ENCODE measurements at places on chromosomes 16 and 17.

DNA sequence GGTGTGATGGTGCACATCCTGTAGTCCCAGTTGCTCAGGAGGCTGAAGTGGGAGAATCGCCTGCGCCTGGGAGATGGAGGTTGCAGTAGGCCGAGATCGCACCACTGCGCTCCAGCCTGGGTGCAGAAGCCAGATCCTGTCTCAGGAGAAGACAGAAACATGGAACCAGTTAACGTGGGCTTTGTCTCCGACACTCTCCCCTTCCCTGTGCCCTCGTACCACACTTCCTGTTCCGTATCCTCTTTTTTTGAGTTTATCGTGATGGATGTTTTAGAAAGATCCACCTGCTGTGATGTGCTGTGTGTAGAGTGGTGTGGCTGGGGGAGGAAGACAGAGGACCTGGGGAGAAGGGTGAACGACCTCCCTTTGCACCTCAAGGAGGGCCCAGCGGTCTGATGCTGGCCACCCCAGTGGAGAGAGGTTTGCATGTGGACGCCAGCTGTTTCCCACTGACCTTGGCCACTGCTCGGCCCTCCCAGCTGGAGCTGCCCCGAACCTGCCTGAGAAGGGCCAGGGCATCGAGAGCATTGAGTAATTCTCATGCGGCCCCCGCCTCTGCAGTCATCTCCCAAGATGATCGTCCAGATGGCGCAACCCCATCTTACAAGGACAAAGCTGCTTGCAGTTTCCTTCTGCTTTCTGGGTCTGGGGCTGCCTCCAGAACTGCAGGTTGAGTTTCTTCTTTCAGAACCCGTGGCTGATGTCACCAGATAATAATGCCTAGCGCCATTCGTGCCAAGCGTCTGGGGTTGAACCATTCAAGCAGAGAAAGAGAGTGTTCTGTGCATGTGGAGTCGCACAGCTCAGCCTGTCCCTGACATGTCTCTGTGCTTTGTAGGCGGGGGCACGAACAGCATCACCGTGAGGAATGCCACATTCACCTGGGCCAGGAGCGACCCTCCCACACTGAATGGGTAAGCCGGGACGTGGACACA lies 126.3 kb downstream of the ABCC1 start:
- no peak for DNase-seq

- no peak for DNase-seq
Measured at GRCh38 chr16:11610580-11610979, 23.9 kb upstream of the LITAF start.

GRCh38 chr16:10923650-10924214 lies 18.5 kb downstream of the DEXI start:
- DNase-seq, result no peak

GRCh38 chr17:19374136-19374535 lies 4.2 kb upstream of the MAPK7 start:
- no peak for DNase-seq

GRCh38 chr16:89345642-89346150 lies 128.2 kb downstream of the ZNF778 start:
- no peak for DNase-seq

DNA sequence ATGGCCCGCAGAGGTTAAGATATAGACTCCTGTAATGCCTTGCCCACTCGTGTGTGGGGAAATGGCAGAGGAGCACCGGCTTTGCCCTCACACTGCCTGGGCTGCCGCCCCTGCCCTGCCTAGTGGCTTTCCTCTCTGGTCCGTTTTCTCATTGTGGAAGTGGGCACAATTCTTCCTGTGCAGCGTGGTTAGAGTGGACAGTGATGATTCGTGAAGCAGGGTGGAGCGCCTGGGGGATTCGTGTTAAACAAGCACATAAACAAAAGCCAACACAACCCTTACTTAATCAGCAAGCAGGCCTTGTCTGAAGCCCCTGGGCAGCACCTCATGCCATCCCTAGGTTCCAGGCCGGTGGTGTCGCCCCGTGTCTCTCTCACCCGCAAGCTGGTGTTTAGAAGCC lies 269.7 kb downstream of the SEC14L1 start:
- DNase-seq, result no peak

GRCh38 chr17:50189550-50190292 lies 11.7 kb downstream of the COL1A1 start:
- DNase-seq, result no peak

DNA sequence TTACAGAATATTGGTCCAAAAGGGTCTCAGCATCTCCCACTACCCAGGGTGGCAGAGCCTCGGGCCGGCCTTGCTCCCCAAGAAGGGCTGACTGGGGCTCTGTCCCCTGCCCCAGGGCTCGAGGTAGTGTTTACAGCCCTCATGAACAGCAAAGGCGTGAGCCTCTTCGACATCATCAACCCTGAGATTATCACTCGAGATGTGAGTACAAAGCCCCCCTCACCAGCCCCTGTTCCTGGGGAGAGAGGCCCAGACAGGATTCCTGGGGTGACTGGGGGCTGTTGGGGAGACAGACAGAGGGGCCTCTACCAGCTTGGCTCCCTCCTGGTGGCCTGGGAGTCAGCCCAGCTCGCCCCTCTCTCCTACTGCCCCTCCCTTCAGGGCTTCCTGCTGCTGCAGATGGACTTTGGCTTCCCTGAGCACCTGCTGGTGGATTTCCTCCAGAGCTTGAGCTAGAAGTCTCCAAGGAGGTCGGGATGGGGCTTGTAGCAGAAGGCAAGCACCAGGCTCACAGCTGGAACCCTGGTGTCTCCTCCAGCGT lies 6.1 kb upstream of the NLRC5 start:
- DNase-seq, result no peak

DNA sequence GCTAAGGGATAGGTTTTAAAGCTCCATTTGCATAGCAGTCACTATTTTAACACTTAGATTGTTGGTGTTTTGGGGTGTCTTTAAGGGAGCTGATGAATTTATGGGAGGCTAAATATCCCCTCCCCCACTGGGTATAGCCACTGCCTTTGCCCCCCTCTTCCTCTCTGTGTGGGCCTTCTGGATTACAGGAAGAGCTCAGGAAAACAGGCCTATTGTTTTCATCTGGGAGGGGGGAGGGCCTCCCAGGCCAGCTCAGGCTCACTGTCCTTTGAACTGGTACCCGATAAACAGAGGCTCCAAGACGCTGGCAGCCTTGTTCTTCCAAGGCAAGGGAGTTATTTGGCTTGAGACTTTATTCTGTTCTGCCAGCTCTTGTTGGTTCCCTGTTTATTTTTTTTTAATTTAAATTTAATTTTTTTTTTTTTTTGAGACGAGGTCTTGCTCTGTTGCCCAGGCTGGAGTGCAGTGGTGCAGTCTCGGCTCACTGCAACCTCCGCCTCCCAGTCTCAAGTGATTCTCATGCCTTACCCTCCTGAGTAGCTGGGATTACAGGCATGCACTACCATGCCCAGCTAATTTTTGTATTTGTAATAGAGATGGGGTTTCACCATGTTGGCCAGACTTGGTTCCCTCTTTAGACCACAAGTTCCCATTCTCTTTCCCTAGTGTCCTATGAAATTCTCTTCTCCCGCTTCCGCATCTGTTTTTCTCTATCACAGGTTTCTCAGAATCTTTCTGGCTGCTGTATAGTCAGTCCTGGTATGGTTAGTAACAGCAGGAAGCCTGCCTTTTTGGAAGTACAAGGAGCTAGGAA lies 25.1 kb downstream of the MINK1 start:
- DNase-seq, result no peak

GRCh38 chr17:56948491-56948890 lies 12.4 kb downstream of the COIL start:
- DNase-seq, result no peak

DNA sequence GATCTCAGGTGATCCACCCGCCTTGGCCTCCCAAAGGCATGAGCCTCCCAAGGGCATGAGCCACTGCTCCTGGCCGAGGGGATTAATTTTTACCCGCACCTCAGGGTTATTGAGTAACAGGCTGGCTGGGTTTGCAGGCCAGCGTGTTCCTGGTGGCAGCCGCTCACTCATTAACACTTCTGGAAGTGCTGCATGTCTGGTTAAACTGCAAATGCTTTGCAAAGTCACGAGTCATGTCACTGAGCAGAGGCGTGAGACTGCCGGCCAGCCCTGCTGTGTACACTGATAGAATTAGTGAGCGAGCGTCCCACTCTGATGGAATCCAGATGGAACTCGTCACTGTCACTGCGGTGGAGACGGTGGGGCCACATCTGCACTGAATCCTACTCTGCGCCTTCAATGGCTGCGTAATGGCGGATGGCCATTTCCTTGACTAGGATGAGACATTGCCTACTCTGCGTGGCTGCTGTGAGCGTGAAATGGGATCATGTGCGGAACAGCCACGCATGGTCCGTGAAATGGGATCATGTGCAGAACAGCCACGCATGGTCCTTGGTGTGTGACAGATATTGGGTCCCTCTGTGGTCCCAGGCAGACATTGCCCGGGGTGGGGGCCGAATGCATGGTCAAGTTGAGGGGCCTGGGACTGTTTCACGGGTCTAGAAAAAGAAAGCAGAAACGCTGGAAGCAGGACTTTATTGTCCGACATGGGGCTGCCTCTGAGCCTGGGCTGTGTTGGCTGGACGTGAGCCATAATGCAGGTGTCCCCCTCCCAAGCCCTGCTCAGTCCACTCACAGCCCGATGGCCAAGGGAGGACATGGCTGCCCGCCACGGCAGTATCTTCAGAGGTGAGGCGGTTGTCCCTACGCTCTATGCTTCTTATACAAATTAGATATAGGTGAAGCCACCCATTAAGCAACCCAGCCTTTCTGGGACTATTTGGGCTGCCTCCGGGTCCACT lies 740 bp upstream of the SLC5A10 start:
- no peak for DNase-seq

DNA sequence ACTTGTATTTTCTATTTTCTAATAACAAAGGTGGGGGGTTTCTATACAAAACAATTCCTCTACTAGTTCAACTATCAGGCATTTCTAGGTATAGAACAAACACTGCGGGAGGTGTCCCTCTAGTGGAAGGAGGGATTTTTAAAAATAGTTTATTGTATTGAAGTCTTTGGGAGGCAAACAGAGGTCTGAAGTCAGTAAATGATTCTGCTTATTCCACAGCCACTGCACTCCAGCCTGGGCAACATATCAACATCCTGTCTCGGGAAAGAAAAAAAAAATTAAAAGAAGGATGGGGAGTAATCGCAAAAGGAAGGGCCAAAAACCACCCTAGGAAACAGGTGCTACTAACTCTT lies 648 bp upstream of the ERCC4 start:
- no peak for DNase-seq

- no peak for DNase-seq
Measured at GRCh38 chr17:75348386-75349012, 57.0 kb downstream of the GRB2 start.

DNA sequence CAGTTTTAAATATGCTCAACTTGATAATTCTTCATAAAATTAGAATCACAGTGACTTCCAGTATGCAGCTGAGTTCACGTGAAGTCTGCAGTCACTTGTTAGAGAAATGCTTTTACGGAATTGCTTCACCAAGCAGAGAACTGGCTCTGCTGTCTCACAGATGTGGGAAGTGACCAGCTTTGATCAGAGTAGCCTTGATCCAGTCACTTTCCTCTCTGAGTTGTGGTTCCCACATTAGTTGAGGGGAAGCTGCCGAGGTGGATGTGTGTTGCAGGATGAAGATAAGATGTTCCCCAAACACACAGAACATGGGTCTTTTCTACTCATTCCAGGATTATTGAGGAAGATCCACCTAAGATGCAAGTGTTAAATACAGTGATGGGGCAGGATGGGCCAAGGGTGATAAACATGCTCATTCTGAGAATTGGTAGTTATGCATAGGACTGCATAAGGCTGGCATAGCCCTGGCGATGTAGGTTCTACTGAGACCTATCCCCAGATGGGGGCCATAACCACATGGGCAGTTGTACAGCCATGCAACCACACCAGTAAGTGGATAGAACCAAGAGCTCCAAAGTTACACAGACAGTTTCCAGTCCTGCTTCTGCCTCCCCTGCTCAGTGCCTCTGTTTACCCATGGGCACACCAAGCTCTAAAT lies 168.9 kb upstream of the MAF start:
- no peak for DNase-seq

DNA sequence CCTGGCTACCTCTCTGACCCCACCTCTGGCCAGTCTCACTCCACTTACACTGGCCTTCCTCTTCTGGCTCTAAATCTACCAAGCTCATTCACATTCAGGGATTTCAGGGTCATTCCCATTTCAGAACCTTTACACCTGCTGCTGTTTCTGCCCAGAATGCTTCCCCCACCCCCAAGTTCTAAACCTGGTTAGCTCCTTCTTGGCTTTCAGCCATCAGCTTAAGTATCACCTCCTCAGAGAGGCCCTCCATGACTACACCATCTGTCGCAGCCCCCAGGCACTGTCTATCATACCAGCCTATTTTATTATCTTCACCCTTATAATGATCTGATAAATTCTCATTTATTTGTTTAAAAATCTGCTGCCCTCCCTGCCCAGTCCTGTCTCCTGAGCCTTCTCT lies 23.3 kb upstream of the NGFR start:
- DNase-seq, result no peak

GRCh38 chr17:40980596-40980995 lies 3.5 kb downstream of the KRT40 start:
- no peak for DNase-seq

GRCh38 chr17:81418710-81419318 lies 23.6 kb downstream of the BAHCC1 start:
- DNase-seq, result no peak

GRCh38 chr16:12876778-12877177 lies 24.6 kb upstream of the SHISA9 start:
- no peak for DNase-seq

DNA sequence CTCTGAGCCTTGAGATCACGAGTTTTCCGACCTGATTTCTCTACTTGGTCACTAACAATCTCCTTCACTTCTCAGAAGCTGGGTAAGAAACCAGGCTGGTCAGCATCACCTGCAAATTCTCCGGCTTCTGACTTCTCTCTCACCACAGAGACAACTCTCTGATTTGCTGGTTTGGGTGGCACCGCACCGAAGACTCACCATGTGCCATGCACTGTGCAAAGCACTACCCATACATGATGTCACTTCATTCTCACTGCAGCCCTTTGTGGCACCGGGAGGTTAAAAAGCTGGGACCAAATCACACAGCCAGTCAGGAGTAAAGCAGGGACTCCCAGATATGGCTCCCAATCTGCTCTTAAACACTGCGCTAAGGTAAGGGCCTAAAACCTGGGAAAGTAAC lies 647 bp downstream of the VAC14 start:
- no peak for DNase-seq

DNA sequence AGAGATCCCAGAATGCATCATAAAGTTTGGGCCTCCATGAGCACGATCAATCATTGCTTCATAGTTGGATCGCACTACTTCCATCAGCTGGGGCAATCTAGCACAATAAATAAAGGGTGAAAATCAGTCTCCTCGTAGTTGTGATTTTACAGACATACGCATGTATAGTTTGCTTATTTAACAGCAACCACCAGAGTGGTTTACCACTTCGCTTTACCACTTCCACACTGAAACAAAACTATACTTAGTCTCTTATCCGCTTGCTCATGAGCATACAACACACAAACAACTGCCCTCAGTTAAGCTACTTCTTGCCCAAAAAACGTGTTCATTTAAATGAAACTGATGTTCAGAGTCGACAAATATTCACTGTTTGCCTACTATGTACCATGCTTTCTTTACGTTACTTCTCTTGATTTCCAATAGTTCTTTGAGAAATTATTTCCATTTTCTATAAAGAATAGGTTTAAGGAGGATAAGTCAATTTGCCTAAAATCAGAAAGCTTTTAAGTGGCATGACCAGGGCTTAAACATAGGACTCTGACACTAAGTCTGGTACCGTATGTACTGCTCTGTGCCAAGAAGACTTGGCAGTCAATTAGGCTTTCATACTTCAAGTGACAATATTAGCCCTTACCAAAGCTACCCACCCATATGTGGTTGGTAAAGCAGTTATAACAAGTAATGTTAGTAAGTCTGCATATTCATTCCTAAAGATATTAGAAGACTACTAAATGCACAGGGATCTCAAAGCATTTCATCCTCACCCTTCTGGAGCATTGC lies 22.0 kb downstream of the SETD6 start:
- no peak for DNase-seq

GRCh38 chr16:11980136-11980844 lies 3.8 kb downstream of the SNX29 start:
- no peak for DNase-seq
